ENCODE measurements at places on chromosomes 6 and 20.

DNA sequence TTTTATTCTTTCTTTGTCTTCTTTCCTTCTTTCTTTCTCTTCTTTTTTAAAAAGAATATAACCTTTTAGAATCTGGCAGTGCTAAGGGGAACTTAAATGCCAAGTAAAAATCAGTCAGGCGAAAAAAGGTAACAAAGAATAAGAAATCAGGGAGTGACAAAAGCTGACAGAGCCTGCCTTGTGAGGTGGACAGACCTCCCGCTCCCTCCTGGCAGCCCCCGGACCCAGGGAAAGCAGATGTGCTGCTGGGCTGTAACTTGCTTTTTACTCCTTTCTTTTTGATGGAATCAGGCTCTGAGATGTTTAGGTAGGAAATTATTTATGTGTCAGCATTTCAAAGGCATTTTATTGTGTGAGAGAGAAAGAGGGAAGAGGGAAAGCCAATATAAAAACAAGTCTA is 95.5 kb upstream of the TRAF3IP2 start:
- DNase-seq: no peak

DNA sequence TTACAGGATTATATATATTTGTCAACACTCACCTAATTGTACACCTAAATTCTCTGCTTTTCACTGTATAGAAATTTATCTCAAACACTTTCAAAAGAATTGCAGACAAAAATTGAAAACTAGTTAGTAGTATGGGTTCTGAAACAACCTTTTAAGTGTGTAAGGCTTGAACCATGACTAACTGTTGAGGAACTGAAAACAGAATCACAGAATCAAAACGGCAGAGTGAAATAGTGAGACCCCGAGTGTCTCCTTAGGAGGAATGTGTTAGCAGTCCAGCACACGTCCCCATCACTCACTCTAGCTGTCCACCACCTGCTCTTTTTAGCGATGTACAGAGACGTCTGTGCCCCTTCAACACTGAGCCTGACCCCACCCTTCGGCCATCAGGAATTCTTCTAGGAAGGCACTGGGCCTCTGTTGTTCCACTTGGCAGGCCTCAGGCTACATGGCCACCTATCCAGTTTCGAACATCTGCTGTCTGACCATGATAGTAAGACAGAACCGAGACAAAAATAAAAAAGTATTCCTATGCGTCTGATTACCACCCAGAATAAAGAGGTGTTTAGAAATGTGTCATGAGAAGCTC is 227.4 kb downstream of the C6orf118 start:
- no peak for DNase-seq

DNA sequence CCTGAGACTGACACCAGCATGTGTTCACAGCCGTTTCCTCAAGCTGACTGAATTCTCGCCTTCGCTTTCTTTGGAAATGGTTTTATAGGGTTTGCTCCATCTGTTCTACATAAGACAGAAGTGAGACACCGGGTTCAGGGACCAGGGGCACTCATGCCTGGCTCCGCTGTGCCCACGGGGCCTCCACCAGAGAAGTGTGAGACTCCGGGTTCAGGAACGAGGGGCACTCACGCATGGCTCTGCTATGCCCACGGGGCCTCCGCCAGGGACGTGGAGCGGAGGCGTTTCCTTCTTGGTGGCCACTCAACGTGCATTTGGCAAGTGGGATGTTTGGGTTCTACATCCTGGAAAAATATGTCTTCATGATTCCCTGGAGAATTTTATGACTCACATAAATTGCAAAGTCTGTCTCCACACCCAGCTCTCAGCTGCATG is 106.6 kb downstream of the RNASET2 start:
- no peak for DNase-seq

- no peak for DNase-seq
These were observed 117.2 kb upstream of the THBS2 start for GRCh38 chr6:169370666-169371343.

DNA sequence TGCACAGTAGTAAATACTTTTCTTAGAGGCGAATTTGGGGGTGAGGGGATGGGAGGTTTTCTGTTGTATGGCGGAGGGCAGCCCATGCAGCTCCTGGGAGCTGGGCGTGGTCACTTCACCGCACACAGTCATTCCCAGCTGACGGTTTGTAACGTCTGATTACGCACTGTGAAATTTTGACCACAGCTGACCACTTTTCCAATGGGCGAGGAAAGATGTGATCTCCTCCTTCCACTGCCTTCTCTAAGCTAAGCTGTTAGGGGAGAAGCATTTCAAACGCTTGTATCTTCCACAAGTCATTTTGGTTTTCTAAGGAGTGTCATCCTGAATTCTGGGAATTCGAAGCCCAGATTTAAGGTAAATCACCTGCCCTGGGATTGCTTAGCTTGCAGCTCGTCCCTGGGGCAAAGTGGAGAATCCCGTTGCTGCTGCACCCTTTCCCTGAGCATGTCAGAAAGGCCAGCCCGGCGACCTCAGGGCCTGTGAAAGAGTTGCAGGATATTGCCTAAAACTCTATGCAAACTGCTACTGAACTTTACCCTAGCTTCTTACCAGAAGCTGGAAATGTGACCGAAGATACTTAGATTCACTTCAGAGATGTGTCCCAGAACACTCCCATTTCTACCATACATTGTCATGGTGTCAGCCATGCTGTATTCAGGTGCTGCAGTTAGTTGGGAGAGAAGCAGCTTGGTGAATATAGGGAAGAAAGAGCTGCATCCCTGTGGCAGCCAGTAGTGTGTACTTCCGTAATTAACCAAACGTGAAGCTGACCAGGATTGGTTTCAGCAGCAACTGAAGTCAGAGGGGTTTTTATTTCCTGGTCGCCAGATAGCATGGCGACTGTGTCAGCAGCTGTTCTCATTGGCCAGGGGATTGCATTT is 58.9 kb downstream of the RREB1 start:
- no peak for DNase-seq

- no peak for DNase-seq
These were observed 144.3 kb downstream of the PXDC1 start for GRCh38 chr6:3607171-3607570.

GRCh38 chr6:4486568-4487315 is 289.5 kb upstream of the CDYL start:
- peak; percentile 35 for DNase-seq

GRCh38 chr20:37697314-37697713 is 3.5 kb downstream of the CTNNBL1 start:
- no peak for DNase-seq

GRCh38 chr6:170018422-170018935 is 267.1 kb downstream of the ERMARD start:
- DNase-seq: no peak

Measured in ELF-1 (cell line).